ENCODE measurements at places on chromosomes 1 and 21.

- DNase-seq, result no peak
Observed at GRCh38 chr1:89125913-89126580, at the start of gene GBP2. GBP2 (minus strand) TSS chr1:89126114; CDS start chr1:89121966, 4,148 bp downstream.

DNA sequence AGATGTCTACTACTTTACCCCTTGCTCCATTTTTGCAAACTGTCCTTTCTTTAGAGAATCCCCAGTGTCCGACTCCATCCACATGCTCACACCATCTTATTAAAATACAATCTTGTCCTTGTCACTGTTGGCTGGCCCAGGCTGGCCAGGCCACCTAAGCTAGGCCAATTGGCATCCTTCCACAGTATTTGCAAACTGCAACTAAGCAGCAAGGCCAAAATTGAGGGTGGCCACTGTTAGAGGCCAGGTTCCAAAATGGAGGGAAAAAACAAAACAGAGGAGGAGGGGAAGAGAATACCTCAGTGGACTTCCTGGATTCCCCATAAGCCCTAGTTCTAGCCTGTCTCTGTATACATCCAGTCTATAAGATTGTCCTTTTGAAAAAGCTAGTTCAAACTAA, 4.3 kb downstream of the FAM89A start:
- no peak for DNase-seq

DNA sequence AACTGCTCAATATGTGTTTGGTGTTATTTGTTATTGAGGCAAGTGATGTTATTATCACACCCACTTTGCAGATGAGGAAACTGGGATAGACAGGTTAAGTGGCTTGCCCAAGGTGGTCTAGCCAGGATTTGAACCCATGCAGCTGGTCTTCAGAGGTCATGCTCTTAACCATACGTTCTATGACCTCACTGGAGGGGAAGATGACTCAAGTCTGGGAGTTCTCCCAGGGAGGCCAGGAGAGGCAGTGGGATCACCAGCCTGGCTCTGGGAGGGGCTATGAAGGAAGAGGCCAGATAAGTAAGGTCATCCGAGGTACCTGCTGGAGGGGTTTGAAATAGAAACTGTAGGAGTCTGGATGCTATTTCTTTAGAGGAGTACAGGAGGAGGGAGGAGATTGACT, 95.3 kb downstream of the NAV1 start:
- DNase-seq, result no peak

- DNase-seq, result no peak
Observed at GRCh38 chr1:25216123-25216522, 16.2 kb downstream of the SYF2 start.

GRCh38 chr1:168833801-168834224, 104.8 kb upstream of the DPT start:
- no peak for DNase-seq

- no peak for DNase-seq
Observed at GRCh38 chr1:57300186-57300585, 123.7 kb downstream of the DAB1 start.

GRCh38 chr21:34074283-34075090, 1.1 kb downstream of the MRPS6 start:
- DNase-seq, result no peak

All from stimulated activated CD4-positive, alpha-beta T cell treated with anti-CD3 and anti-CD28 coated beads, Interleukin-1b, Interleukin-23, amount 100 ng/mL, for 1 hour (primary cell).